Left hindlimb (tissue), 1 donor: ENCODE measurements at places on chromosomes 6 and 20.

- peak; percentile 53 for DNase-seq
These were observed 146.2 kb upstream of the ECI2 start for GRCh38 chr6:4281341-4282293.

- no peak for DNase-seq
These were observed 217.8 kb downstream of the ANKRD60 start for GRCh38 chr20:58010666-58011065.

GRCh38 chr6:106757267-106757666, 127.9 kb downstream of the QRSL1 start:
- DNase-seq: no peak

DNA sequence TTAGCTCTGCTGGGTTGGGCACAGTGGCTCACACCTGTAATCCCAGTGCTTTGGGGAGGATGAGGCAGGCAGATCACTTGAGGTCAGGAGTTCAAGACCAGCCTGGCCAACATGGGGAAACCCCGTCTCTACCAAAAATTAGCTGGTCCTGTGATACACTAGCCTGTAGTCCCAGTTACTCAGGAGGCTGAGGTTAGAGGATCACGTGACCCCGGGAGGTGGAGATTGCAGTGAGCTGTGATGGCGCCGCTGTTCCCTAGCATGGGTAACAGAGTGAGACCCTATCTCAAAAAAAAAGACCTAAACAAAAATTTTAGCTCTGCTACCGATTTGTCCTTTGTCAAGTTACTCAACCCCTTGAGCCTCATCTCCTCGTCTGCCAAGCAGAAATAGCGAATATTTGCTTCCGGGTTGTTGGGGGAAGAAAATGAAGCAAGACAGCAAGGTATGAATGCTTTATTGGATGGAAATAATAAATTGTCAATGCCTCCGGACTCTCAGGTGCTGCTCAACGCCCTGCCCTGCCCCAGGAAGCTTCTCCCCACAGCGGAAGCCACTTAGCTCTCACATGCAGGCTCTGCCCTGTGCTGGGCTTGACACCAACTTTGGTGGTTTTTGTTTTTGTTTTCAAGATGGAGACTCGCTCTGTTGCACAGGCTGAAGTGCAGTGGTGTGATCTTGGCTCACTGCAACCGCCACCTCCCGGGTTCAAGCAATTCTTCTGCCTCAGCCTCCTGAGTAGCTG, 24.9 kb upstream of the ITCH start:
- DNase-seq: no peak

DNA sequence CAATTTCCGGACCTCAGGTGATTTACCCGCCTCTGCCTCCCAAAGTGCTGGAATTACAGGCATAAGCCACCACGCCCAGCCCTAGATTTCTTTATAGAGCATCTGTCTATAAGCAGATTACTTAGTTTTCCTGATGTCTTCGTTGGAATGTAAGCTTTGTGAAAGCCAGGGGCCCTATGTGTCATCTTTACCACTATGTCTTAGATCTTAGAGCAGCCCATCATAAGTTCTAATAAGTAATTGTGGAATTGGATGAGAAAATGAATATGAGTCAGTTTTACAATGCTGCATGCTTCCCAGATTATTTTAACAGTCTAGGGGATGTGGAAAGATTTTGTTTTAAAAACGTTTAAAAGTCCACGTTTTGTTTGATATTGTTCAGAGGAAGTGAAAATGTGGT, 9.1 kb upstream of the ZBTB2 start:
- no peak for DNase-seq
